Neural crest cell (in vitro differentiated cells): ENCODE measurements at places on chromosomes 3 and 15. TPM values are rescaled to one million over a fixed set of nuclear protein-coding genes. Genes with fewer than 3 reads are reported as not detected.
A peak's percentile ranks its signal among the peaks of the same experiment; 100 is the strongest.

Gene GABRR3
- not detected in 2 replicates for total RNA-seq

Gene SEMA3G
- 4.1 and 5.2 TPM in 2 replicates for total RNA-seq

Gene ASB7
- total RNA-seq, result 13.4 and 14.4 TPM in 2 replicates

- DNase-seq, result no peak
Measured at GRCh38 chr15:100944244-100944895, 25.2 kb downstream of the LRRK1 start.

DNA sequence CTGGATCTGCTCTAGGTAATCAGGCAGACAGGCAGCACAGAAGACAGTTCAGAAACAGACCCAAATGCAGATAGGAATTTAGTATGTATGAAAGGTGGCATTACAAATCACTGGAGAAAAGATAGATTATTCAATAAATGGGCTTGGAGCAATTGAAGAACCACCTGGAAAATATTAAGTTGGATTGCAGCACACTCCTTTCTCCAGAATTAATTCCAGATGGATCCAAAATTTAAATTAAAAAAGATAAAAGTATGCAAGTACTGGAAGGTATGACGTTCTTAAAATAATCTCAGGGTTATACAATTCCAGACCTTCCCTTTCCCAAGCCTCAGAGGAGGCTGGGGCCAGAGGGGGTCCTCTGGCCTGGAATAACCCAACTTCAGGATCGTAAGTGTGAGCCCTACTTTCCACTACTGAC lies 32.5 kb downstream of the HRH1 start:
- DNase-seq, result no peak

DNA sequence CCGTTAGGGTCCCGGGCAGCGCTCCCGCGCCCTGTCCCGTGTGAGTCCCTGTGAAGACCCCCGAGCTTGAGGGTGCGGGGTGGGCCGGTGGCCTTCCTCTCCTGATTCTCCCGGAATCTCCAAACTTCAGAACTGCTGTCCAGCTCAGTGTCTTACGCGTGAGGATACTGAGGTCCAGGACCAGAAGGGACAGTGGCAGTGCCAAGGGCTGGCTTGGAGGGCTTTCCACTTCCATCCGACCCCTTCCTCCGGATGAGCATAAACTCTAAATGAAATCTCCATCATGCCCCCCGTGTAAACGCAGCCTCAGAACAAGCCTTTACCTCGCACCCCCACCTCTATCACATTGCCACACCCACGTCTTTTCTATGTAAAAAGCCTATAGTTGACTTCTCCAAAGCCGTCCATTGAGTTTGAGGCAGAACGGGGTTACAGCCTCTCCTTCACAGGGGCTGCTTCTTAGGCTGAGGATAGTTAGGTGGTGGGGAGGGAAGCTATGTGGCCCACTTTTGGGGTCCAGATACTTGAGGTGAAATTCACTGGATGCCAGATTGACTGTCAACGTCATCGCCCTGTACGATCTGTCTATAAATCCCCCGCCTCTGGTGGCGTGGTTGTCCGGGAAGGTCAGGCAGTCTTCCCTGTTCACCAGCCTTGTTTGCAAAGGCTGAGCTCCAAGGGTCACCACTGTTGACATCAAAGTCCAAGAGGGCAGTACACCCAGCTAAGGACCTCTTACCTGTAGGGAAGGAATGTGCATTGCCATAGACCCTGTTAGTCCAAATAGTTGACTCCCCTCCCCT lies 1.1 kb downstream of the EDEM1 start:
- peak; percentile 6 for DNase-seq

GRCh38 chr15:62165104-62165792 lies at the start of gene C2CD4B:
Gene C2CD4B, minus strand, starts transcription at chr15:62165285. Its CDS starts 301 bp downstream, at chr15:62164984.
- DNase-seq, result peak; percentile 30

DNA sequence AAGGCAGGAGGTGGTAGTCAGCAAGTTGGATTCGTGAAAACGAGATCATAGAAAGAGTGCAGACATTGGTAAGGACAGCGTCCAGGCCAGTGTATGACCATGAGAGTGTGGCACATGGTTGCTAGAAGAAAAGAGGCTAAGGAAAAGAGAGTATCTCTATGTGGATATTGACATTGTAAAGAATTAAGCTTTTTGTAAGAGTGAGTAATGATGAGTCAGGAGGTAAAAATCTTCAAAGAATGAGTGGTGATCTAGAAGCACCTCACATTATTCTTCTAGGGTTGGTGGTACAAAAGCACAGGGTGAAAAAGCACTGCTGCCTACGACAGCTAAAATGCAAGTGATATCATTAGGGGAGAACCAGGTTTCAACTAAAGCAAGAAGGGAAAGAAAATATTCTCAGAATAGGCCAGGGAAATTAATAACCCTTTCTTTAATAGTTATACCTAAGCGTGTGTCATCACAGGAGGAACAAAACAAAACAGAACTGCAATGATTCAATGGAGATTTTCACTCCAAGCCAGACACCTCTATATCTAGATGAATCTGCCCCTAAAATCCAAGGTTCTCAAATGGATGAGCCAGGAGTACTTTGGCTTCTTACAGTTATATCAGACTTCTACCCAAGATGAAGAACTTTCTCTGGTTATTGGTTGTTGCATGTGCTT lies 884.7 kb downstream of the NAALADL2 start:
- no peak for DNase-seq
